ENCODE measurements at places on chromosomes 11 and 22. TPM values are rescaled to one million over a fixed set of nuclear protein-coding genes. Genes with fewer than 3 reads are reported as not detected.

Gene EMID1
- polyA plus RNA-seq: not detected

Gene FOLR1
- polyA plus RNA-seq: 0.14 TPM

Gene OR8G1
- polyA plus RNA-seq: not detected

Gene ACCS
- 13.7 TPM for polyA plus RNA-seq

Gene OR8D1
- not detected for polyA plus RNA-seq

Gene TUBA8
- polyA plus RNA-seq: 3.9 TPM

Gene SAA4
- not detected for polyA plus RNA-seq

Gene DDTL
- polyA plus RNA-seq: 0.36 TPM

Gene SCGB1D2
- polyA plus RNA-seq: not detected

Gene NCAM1
- 0.17 TPM for polyA plus RNA-seq

- peak; percentile 29 for DNase-seq
Measured at GRCh38 chr22:35375031-35375430, 5.9 kb upstream of the HMOX1 start.

DNA sequence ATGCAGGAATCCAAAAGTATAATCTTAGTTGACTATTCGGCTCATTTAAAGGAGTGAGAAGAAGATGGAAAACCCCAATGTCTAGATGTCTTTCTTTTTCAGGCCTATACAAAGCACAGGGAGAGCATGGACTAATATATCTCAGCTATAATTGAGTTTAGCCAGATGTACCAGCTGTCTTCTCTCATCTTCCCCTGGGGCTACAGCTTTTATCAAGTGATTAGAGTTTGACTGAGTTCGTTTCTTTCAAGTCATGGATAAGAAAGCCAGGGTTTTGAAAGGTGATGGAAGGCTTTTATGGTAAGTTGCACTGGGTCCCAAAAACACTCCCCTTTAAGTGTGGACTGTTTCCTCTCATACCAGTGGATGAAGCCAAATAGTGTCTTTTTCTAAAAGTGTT is 1172.8 kb upstream of the TENM4 start:
- no peak for DNase-seq

DNA sequence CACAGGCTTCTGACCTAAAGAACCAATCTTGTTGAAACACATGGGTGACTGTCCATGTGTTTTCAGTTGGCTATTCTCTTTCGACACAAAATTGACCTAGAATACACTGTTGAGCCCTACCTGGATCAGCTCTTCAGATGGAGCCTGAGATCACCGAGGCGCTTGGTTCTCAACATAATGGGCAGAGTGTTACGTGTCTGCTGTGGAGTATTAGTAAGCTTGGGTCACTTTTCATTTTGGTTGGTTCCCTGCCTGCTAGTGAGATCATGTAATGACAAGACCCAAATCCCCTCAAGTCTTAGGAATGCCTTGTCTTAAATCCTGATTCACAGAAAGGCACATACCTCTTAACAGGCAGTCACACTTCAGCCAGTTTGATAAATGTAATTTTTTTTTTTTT is 8.7 kb downstream of the MED19 start:
- DNase-seq: no peak

- no peak for DNase-seq
Measured at GRCh38 chr11:62273789-62274275, 3.9 kb downstream of the SCGB2A2 start.

DNA sequence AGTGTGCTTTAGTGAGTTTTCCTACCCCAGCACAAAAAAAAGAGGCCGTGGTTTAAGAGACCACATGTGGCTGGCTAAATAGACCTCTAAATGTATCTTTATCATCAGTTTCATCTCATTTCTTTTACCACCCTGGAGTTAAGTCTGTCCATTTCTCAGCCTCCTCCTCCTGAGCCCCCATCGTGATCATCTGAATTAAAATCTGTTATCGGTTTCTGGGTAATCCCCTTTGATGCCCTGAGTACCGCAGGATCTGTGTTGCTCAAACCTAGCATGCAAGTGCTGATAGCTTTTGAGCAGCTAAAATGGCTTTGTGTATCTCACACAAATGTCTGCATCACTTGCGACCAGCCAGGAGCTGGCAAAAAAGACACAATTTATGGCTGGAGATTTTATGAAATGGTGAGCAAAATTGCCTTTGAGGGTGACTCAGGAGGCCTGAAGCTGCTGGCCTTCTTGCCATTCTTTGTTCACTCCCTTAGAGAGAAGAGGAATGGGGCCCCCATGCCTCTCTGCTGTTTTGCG is 236.5 kb downstream of the NTM start:
- DNase-seq: no peak

DNA sequence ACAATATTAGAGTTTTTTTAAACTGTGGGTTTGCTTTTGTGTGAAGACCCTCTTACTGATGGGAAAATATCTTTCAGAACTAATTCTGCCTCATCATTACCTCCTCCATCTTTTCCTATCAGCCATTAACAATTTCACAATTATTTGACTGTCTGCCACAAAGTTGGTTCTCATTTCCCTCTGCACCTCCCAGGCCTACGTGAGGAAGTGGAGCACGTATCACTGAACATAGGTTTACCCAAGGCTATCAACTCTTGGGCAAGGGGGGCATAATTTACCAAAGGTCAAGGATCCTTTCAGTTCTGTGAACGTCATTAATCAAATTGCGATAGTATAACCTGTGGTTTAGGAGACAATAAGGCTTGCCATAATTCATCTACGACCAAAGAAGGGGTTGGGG is 60.0 kb downstream of the LIF start:
- DNase-seq: no peak

DNA sequence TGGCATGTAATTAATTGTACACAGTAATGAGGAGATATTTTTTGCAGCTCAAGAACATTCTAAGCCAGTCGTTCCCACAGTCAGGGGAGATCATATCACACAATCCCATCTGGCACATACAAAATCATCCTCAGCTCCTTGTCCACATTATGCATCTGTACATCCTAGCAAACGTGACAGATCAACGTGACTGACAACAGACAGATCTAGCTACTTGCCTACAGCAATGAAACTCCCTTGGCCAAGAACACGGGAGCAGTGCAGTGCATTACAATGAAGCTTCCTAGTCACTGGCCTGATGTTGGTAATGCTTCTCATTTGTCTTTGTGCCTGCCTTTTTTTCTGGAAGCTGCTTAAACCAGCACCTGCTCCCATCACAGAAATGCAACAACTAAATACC is 24.5 kb upstream of the GUCY1A2 start:
- DNase-seq: no peak

DNA sequence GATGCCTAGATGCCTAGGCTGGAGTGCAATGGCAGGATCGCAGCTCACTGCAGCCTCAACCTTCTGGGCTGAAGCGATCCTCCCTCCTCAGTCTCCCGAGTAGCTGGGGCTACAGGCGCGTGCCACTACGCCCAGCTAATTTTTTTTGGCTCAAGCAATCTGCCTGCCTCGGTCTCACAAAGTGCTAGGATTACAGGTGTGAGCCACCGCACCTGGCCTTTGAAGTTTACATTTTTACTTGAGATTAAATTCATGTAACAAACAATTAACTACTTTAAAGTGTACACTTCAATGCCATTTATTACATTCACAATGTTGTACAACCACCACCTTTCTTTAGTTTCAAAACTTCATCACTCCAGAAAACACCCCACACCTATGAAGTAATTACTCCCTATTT is 3.5 kb upstream of the FOSL1 start:
- DNase-seq: no peak

GRCh38 chr11:126105022-126105747 is 42.5 kb upstream of the CDON start:
- DNase-seq: no peak

DNA sequence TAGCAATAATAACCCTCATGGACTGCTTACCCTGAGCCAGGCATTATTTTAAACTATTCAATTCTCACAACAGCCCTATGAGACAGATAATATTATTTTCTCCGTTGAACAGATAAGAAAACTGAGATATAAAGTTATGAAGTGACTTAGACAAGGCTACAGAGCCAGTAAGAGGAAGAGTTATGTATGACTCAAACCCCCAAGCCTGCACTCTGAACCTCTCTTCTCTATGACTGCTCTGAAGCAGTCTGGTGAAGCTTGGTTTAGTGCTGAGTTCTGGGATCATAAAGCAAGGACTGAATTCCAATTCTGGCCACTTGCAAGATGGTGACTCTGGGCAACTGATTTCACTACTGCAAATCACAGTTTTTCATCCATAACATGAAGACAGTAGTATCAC is 34.5 kb downstream of the TNKS1BP1 start:
- DNase-seq: peak; percentile 83

GRCh38 chr11:131064373-131064991 is 148.2 kb upstream of the SNX19 start:
- peak; percentile 69 for DNase-seq

- no peak for DNase-seq
Measured at GRCh38 chr11:71574418-71574817, 8.3 kb downstream of the KRTAP5-11 start.

GRCh38 chr22:49310354-49310753 is 517.3 kb downstream of the BRD1 start:
- DNase-seq: no peak

- DNase-seq: peak; percentile 99
Measured at GRCh38 chr11:126113515-126113957, 50.9 kb upstream of the CDON start.

DNA sequence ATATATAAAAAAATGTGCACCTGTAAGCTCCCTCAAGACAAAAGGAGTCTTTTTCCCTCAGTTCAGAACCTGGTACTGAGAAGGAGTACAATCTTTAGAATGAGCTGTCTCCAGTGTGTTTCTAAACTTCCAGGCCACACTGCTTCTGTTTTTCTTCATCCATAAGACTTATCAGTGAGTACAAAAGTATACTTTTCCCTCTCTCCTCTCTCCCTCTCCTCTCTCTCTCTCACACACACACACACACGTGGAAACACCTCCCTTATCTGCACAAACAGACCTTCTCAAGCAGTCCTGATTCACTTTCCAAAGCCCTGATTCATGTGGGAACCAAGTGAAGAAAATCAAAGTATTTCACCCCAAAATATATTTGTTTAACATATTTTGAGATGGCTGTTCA is 220.7 kb upstream of the UBASH3B start:
- no peak for DNase-seq

DNA sequence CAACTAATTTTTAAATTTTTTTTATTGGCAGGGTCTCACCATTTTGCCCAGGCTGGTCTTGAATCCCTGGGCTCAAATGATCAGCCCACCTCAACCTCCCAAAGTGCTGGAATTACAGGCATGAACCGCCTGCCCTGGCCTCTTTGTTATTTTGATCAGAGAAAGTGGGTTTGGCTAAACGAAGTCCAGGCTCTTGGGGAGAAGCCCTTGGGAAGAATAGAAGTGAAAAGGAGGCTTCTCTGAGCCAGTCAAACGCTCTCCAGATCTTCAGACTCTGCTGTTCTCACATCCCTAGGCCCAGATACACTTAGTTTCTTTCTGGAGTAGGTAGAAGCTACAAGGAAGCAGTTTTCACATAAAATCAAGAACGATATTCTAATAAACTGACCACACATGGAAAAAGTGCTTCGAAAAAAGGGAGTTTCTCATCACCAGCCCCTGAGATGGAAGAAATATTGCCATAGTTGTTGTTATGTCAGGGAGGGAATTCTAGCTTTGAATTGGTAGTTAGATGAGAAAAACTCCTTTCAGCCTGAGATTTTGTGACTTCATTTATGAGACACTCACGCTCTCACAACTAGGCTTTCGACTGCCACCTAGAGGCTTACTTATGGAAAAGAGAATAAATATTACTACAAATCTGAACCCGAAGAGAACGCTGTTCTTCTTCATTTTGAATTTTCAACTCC is 41.7 kb upstream of the AQP11 start:
- DNase-seq: peak; percentile 60

GRCh38 chr11:64291752-64292459 is 804 bp downstream of the KCNK4 start:
- no peak for DNase-seq

- DNase-seq: peak; percentile 27
Measured at GRCh38 chr22:23270212-23270733, 90.0 kb downstream of the BCR start.

- peak; percentile 30 for DNase-seq
Measured at GRCh38 chr11:28649922-28650321, 541.7 kb downstream of the METTL15 start.

DNA sequence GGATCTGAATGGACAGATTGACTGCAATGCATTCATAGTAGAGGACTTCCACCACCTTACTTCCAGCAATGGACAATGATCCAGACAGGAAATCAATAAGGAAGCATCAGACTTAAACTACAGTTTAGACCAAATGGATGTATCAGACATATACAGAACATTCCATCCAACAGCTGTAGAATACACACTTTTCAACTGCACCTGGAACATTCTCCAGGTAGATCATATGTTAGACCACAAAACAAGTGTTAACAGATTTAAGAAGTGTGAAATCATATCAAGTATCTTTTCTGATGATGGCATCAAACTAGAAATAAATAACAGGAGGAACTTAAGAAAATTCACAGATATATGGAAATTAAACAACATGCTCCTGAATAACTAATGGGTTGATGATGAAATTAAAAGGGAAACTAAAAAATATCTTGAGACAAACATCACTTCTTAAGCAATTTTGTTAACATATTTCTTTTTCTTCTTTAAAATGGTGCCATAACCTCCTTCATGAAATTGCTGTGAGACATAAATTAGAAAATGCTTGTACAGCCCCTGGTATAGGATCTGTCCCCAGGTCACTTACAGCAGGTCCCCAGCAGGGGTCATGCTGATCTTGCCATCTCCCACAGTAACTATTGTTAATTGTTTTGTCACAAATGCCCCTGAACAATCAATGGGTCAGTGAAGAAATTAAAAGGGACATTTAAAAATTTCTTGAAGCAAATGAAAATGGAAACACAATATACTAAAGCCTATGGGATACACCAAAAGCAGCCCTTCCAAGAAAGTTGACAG is 100.0 kb upstream of the OR4B1 start:
- DNase-seq: no peak

GRCh38 chr22:35809816-35810215 is 92.1 kb downstream of the APOL5 start:
- no peak for DNase-seq

DNA sequence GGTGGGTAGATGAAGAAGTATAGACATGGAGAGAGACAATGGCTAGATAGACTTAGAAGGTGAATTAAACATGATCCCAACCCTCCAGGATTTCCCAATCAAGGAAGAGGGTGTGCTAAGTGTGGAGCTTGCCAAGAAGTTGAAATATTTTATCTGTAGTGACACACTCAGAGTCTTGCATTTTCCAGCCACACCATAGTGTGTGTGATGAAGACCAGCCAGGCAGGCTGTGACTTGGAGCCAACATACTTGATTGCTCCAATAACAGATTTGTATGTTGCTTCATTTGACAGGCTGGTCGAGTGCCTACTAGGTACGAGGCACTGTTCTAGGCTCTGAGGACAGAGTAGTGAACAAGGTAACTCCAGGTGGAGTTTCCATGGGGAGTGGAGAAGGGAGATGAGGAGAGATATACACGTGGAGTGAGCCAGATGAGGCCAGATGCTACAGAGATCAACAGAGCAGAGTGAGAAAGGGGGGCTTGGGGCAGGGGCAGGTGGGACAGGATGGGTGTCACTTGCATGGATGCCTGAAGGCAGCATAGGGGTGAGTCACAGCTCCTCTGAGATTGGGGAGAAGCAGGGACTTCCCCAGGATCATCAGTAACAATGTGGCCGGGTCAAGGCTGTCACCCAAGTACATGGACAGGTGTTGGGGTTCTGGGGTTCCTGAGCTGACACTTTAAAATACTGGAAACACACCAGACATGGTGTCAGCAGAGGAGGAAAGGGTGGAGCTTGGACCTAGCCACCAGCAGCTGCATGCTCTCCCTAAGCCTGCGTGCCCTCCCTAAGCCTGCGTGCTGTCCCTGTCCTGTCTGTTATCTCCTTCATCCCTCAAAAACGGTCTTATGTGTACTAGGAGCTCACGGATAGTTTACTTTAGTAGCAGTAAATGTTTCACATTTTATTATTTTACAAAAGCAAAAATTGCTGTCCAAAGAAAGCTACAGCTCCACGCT is 23.6 kb downstream of the PDGFB start:
- peak; percentile 25 for DNase-seq

- DNase-seq: no peak
Measured at GRCh38 chr22:34814260-34815025, 251.5 kb upstream of the ISX start.

Data from fibroblast of lung (primary cell).